ENCODE measurements at places on chromosomes 6 and 20. TPM values are rescaled to one million over a fixed set of nuclear protein-coding genes. Genes with fewer than 3 reads are reported as not detected.

Gene DEK
- 79.0 TPM for polyA plus RNA-seq

Gene HLA-DRA
- 22.0 TPM for polyA plus RNA-seq

Gene HLA-DQB2
- polyA plus RNA-seq: 0.24 TPM

Gene TREML1
- polyA plus RNA-seq: 1.9 TPM

Gene KIF6
- polyA plus RNA-seq: 2.4 TPM

Gene KCNK15
- polyA plus RNA-seq: 0.15 TPM

Gene PRDM13
- polyA plus RNA-seq: 1.8 TPM

Gene NOTCH4
- polyA plus RNA-seq: 31.2 TPM

Gene TAF8
- polyA plus RNA-seq: 15.4 TPM

Gene CGA
- 0.59 TPM for polyA plus RNA-seq

Gene LTV1
- 23.1 TPM for polyA plus RNA-seq

All from spinal cord (tissue), 10 donors.